ENCODE measurements at places on chromosomes 2 and 18. TPM values are rescaled to one million over a fixed set of nuclear protein-coding genes. Genes with fewer than 3 reads are reported as not detected.

GALNT14 gene
- total RNA-seq: not detected

DES gene
- total RNA-seq: not detected

GRHL1 gene
- total RNA-seq: 0.33 TPM

POMC gene
- 3.6 TPM for total RNA-seq

UGT1A10 gene
- total RNA-seq: not detected

HOXD8 gene
- not detected for total RNA-seq

MERTK gene
- total RNA-seq: 0.67 TPM

FBXO36 gene
- total RNA-seq: 0.55 TPM

THAP4 gene
- total RNA-seq: 28.2 TPM

C2orf80 gene
- not detected for total RNA-seq

SNRNP27 gene
- total RNA-seq: 44.6 TPM

- H3K36me3 ChIP-seq: no peaks in the 10 kb centered on the region
- H3K27ac ChIP-seq: no peak overlapping the region
- no peak for DNase-seq
- H3K4me1 ChIP-seq: peaks cover 85% of the 10 kb centered on the region
- no peak overlapping the region for H3K4me3 ChIP-seq
Observed at GRCh38 chr2:68231061-68231372, 21.3 kb downstream of the PPP3R1 start.

GRCh38 chr2:10530607-10531239 lies 82.6 kb upstream of the ODC1 start:
- no peak overlapping the region for H3K27ac ChIP-seq
- no peaks in the 10 kb centered on the region for H3K36me3 ChIP-seq
- H3K4me3 ChIP-seq: no peak overlapping the region
- no peaks in the 10 kb centered on the region for H3K27me3 ChIP-seq
- no peak for DNase-seq
- no peaks in the 10 kb centered on the region for H3K4me1 ChIP-seq

DNA sequence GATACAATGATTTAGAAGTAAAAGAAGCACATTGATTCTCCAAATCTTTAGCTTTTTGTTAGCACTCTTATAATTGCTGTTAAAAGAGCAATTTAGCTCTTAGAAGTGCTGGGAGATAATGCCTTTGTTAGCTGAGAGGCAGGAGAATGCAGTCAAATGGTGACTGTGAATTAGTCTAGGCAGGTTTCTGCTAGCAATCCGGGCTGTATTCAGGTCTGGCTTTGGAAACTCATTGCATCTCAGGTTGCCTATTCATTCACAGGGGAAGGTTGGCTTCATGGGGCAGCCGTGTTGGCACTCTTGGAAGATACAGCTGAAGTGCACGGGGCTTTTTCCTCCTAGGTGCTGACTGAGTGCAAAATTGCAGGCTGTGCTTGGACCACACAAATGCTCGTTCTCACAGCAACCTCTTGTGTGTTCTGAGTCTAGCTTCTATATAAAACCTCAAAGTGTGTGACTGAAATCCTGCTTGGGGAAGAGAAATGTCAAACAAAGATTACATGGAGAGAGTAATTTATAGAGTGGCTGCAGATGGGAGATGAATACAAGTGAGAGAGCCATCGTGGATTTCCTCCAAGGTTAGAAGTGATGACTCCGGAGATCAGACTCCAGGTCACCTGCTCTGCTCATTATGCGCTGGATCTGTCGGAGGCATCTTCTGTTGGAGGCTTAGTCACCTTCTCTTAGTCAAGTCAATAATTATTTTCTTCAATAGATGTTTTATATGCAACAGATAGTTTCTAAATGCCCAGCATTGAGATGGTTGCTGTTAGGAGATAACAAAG lies 167.8 kb downstream of the PMAIP1 start:
- H3K36me3 ChIP-seq: no peaks in the 10 kb centered on the region
- H3K4me3 ChIP-seq: no peak overlapping the region
- no peak for DNase-seq
- no peaks in the 10 kb centered on the region for H3K4me1 ChIP-seq
- H3K27me3 ChIP-seq: no peaks in the 10 kb centered on the region

- H3K27ac ChIP-seq: no peak overlapping the region
- no peak for DNase-seq
- H3K27me3 ChIP-seq: no peaks in the 10 kb centered on the region
- peaks cover 8% of the 10 kb centered on the region for H3K4me1 ChIP-seq
- no peaks in the 10 kb centered on the region for H3K36me3 ChIP-seq
Observed at GRCh38 chr2:48112911-48113680, 206.8 kb upstream of the FBXO11 start.

DNA sequence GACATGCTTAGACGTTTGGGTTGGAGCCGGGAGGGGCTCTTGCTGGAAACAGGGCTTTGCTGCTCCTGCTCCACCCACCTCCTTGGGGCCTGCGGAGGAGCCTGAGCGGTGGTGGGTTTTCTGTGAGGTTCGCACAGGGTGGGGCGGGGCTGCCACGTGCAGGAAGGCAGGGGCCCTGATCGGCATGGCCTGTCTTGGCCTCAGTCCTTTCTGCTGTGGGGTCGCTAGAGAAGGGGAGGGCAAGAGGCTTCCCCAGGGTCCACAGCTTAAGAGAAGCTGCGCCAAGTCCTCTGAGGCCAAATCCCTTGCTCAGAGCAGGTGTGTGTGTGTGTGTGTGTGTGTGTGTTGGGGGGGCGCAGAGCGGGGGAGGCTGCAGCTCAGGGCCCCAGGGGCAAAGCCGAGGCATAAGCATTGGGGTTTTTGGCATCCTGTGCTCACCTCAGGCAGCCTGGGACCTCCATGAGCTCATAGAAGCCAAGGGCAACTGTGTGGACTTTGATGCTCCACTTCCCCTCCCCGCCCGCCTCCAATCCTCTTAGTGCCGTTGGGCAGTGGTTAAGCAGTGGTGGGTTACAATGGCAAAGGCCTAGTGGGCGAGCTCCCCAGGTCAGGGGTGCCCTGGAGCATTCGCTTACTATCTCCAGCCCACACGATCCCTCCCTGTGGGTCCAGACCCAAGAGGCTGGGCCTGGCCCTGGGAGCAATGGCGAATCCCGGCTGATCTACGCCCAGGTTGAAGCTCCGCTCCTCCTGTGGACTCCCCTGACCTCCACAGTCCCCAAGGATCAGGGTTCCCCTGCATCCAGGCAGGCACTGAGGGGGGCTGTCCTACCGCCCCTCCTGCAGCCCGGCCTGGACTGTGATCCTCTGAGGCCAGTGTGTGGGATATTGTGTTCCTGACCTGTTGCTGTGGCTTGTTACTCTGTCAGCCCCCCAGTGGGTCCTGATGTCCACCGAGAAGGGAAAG lies 28.9 kb downstream of the TOGARAM2 start:
- H3K36me3 ChIP-seq: no peaks in the 10 kb centered on the region
- H3K4me1 ChIP-seq: peaks cover 66% of the 10 kb centered on the region
- no peak overlapping the region for H3K4me3 ChIP-seq
- no peaks in the 10 kb centered on the region for H3K27me3 ChIP-seq
- DNase-seq: peak; percentile 54
- peak overlapping the region; percentile 86 for H3K27ac ChIP-seq

DNA sequence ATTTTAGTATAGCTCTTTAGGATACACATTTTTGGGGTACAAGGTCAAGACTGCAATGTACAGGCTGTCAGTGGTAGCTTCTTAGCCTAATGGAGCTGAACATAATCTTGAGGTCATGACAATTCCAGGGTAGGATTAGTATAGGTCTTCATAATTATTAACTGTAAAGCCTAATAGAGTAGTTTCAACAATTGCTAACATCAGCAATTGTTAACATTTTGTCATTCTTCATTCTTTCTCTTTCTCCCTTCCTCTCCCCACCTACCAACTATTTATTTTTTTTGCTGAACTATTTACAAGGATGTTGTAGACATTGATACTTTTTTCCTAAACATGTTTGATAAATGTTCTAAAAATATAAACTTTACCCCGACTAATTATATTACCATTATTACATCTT lies 461.3 kb upstream of the DCC start:
- no peak overlapping the region for H3K4me3 ChIP-seq
- no peaks in the 10 kb centered on the region for H3K4me1 ChIP-seq
- no peaks in the 10 kb centered on the region for H3K36me3 ChIP-seq
- H3K27ac ChIP-seq: no peak overlapping the region
- H3K27me3 ChIP-seq: no peaks in the 10 kb centered on the region

GRCh38 chr18:58196164-58196563 lies 152.1 kb downstream of the NEDD4L start:
- H3K27me3 ChIP-seq: no peaks in the 10 kb centered on the region
- no peaks in the 10 kb centered on the region for H3K4me1 ChIP-seq
- no peaks in the 10 kb centered on the region for H3K36me3 ChIP-seq
- no peak for DNase-seq
- no peak overlapping the region for H3K4me3 ChIP-seq
- H3K27ac ChIP-seq: no peak overlapping the region

GRCh38 chr2:47403609-47404193 lies 745 bp downstream of the MSH2 start:
- peak overlapping the region; percentile 80 for H3K4me3 ChIP-seq
- DNase-seq: no peak
- no peaks in the 10 kb centered on the region for H3K36me3 ChIP-seq
- no peaks in the 10 kb centered on the region for H3K27me3 ChIP-seq

GRCh38 chr2:189421644-189422043 lies 19.6 kb upstream of the WDR75 start:
- no peaks in the 10 kb centered on the region for H3K27me3 ChIP-seq
- H3K36me3 ChIP-seq: no peaks in the 10 kb centered on the region
- no peak overlapping the region for H3K27ac ChIP-seq
- no peak for DNase-seq

GRCh38 chr2:116586328-116586689 lies 1228.2 kb upstream of the DDX18 start:
- H3K4me3 ChIP-seq: no peak overlapping the region
- no peak overlapping the region for H3K27ac ChIP-seq
- no peaks in the 10 kb centered on the region for H3K36me3 ChIP-seq
- DNase-seq: no peak

DNA sequence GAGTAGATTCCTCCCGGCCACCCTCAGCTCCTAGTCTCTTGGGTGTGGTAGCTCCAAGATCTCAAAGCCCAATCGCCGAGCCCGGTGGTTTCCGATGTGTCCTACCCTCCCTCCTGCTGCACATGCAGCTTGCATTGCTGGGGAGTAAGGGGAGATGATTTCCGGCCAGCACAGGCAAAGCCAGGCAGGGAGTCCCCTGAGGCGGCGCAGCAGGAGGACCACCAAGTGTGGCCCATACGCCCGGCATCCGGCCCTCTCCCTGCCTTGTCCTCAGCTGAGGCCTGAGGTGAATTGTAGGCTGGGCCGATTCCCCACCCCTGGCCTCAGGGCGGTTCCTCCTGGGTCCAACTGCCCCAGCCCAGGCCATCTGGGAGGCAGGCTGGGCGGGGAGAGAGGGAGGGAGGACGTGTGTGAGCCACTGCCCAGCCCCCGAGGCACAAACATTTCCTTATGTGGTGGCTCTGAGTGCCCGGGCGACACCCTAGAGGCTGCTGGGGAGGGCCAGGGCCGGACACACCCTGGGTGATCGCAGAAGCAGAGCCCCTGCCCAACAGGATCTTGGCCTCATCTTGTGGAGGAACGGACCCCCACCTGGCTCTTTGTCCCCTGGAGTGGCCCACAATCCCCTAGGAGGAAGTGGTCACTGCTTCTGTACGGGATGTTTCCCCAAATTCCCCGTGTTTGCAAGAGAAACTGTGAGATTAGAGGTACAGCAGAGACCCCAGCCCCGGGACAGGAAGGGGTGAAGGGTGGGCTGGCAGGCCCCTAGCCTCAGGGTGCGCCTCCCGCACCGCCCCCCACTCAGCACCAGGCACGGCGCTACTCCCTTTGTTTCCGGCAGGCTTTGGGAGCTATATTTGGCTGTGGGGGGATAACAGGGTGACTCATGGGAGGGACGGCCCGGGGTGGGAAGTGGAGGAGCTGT lies 41.9 kb upstream of the PTMA start:
- H3K36me3 ChIP-seq: no peaks in the 10 kb centered on the region
- no peak overlapping the region for H3K27ac ChIP-seq
- no peaks in the 10 kb centered on the region for H3K27me3 ChIP-seq
- no peak overlapping the region for H3K4me3 ChIP-seq

- H3K4me1 ChIP-seq: no peaks in the 10 kb centered on the region
- peak; percentile 37 for DNase-seq
- H3K27ac ChIP-seq: no peak overlapping the region
- no peaks in the 10 kb centered on the region for H3K27me3 ChIP-seq
Observed at GRCh38 chr2:48946449-48947048, 191.0 kb upstream of the LHCGR start.

GRCh38 chr2:235493775-235494715 lies at the start of gene AGAP1:
Gene AGAP1, plus strand, starts transcription at chr2:235494043.
- H3K27ac ChIP-seq: no peak within 1 kb of the TSS
- no peaks in the 10 kb centered on the region for H3K36me3 ChIP-seq
- no peaks in the 10 kb centered on the region for H3K27me3 ChIP-seq
- peak; percentile 6 for DNase-seq

DNA sequence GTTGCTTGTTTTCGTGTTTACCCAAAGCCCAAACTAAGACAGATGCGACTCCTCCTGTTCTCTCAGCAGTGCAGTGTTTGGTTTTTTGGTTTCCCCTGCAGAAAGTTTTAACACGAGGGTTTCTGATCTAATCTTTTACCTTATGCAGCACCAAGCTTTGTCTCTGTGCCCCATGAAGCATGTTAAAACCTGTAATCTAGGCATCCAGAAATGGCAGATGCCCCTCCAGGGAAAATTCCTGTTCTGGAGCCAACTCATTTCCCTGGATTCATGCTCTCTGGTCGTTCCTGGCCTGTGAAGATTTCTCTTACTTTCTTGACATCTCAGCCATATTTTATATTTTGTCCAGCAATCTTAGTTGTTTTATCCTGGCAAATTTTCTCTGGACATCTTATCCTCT lies 91.5 kb downstream of the LTBP1 start:
- H3K27ac ChIP-seq: no peak overlapping the region
- no peaks in the 10 kb centered on the region for H3K36me3 ChIP-seq
- H3K4me3 ChIP-seq: no peak overlapping the region
- no peaks in the 10 kb centered on the region for H3K27me3 ChIP-seq

DNA sequence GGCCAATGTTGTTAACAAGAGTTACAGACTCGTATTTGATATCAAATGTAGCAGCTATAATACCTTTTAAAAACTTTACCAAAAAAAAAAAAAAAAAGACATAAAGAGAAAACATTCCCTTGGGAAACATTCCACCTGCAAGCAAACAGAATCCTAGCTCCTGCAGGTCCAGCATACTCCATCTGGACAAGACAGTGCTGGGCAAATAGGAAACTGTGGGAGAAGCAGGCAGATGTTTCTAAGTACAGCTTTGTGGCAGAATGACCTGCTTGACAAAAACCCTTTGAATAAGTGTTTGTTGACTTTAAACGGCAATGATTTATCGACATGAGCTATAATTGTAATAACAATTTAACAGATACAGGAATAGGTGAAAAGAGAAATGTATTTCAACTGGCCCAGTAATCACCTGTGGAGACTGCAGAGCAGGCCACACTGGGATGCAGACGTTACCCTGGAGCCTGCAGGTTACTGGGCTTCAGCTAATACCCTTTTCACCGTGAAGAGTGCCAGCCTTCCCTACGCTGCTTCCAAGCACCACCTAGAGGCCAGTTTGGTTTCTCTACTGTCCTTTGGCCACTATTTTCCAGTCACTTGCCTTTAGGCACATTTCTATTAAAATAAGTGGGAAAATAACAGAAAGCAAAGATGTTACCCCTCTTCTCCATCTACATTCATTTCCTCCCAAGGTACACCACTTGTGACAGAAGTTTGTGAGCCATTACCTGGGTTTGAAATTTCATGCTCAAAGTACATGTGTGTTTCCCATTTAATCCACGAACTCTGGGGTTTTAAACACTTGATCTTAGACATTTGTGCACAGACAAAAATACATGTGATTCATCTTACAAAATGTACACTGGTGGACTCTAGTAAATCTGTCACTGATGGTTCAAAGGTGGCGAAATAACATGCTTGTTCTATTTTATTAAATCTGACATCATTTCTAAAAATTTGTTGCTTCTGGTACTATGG lies 96.9 kb upstream of the ZNF397 start:
- no peak overlapping the region for H3K27ac ChIP-seq
- H3K36me3 ChIP-seq: peaks cover 18% of the 10 kb centered on the region

- no peaks in the 10 kb centered on the region for H3K36me3 ChIP-seq
- H3K27me3 ChIP-seq: no peaks in the 10 kb centered on the region
- DNase-seq: no peak
- H3K4me3 ChIP-seq: no peak overlapping the region
- H3K27ac ChIP-seq: no peak overlapping the region
- no peaks in the 10 kb centered on the region for H3K4me1 ChIP-seq
Observed at GRCh38 chr18:2312440-2312839, 258.9 kb downstream of the METTL4 start.

Data from CD4-positive, alpha-beta memory T cell (primary cell).